ENCODE measurements at places on chromosomes 1 and 21. TPM values are rescaled to one million over a fixed set of nuclear protein-coding genes. Genes with fewer than 3 reads are reported as not detected.

Gene MATN1
- not detected for total RNA-seq

Gene TRAF5
- 55.9 TPM for total RNA-seq

Gene OLFML3
- 94.0 TPM for total RNA-seq

Gene DTL
- total RNA-seq: not detected

Gene HEYL
- 14.7 TPM for total RNA-seq

Gene ADCY10
- 0.28 TPM for total RNA-seq

Gene OR2T29
- not detected for total RNA-seq

Gene NBPF12
- 8.2 TPM for total RNA-seq

Gene TSPEAR
- total RNA-seq: not detected

Gene SYT14
- 0.27 TPM for total RNA-seq

Gene SPATA17
- 0.41 TPM for total RNA-seq

Gene TIPRL
- 30.8 TPM for total RNA-seq

Data from sigmoid colon (tissue), 7 donors.